ENCODE measurements at places on chromosomes 2 and 18. TPM values are rescaled to one million over a fixed set of nuclear protein-coding genes. Genes with fewer than 3 reads are reported as not detected.

The ATP6V1C2 gene
- 0.24 TPM for total RNA-seq

The RBMS1 gene
- total RNA-seq: 75.3 TPM

The GPBAR1 gene
- 1.2 TPM for total RNA-seq

- no peak for DNase-seq
Observed at GRCh38 chr2:134217924-134218323, 35.9 kb upstream of the MGAT5 start.

DNA sequence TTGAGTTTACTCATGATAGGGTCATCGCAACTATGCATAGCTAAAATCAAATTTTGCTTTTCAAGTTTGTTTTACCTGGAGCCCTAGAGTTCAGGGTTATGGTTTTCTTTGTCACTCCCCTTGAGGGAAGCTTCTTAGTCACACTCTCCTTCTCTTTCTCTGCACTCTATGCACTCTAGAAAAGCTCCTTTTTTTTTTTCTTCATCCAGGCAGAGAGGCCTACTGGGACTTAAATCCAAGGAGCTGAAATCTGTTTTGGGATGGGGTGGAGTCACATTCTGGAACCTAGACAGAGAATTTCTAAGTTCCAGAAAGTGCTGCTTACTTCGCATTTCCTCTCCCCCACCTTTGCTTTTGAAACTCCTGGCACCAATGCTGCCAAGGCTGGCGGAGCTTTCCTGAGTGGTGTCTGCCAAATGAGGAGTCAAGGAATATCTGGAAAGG, 19.1 kb upstream of the IL18R1 start:
- no peak for DNase-seq

DNA sequence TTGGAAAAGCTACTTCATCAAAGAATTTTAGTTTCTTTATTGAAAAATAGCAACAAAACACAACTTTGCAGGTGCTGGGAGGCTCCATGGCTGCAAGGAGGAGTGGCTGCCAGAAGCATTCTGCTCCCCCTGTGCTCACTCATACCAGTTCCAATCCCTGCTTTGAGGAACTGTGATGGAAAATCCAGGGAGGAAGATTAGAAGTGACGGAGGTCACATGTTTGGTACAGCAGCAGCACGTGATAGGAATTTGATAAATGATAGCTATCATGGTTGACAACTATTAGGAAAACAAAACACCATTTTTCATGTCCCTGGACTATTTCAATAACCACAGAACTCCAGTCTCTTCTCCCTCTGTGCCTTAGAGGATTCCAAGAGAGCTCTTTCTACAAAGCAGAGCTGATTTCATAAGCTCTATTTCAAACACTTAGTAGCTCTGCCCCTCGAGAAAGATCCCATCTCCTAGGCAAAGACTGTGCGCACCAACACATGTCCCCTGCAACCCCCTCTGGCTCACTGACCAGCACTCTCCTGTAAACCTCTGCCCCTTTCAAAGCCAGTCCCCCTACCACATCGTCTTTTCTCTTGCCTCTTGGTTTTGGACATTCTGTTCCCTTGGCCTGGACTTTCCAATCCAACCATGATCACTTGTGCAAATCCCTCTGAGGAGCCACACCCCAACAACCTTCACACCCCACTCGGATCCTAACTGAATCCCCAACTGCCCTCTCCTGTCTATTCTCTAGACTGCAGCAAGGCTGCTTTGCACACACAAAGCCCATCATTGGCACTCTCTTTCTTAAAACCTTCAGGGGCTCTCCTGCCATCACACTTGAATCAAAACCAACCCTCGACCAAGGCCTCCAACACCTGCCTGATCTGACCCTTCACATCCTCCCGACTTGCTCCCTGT, 352.4 kb upstream of the PKDCC start:
- DNase-seq: no peak

- no peak for DNase-seq
Observed at GRCh38 chr2:190695739-190696138, 46.9 kb downstream of the NAB1 start.

DNA sequence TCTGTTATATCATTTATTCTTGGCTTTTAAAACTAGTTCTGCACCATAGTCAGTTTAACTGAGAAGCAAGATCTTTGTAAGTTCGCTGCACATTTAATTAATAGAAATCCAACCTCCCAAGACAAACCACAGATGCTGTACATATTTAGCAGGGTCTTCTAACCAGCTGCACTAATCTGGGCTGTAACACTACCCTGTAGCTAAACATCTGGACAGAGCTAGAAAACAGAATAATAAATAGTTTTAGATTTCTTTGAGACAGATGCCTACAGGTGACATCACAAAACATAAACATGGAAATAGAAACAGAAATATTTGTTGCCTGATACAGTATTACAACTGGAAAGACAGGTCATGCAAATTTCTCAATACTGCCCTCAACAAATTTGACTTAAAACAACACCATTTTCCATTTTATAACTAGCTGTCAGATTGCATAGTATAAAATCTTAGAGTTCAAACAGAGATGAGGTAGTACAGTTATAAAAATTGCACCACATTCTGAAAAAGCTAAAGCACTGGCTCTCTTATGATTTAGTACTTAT, 315.1 kb downstream of the NR4A2 start:
- no peak for DNase-seq

GRCh38 chr2:48248251-48248933, 281.6 kb upstream of the STON1 start:
- no peak for DNase-seq

DNA sequence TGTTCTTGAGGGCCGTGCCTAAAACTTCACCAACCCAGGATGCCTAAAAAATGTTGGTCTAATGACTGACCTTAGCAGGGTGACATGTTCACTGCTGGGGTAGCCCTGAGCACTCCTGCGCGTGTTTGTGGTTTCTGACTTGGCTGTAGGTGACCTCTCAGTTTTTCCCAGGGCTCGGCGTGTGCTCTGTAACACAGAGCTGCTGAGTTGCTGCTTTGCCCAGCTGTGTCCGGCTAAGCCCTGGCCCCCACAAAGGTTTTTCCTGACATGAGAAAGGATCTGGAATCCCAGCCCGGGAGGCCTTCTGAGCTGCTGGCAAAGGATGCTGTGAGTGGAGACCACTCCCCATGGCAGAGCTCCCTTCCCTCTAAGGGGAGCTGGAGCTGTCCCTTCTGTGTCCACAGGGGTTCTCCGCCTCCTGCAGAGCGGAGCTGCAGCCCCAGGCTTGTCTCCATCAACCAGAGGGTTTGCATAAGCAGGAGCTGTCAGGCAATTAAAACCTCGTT, 52.7 kb downstream of the CRIM1 start:
- DNase-seq: no peak

- no peak for DNase-seq
Observed at GRCh38 chr2:59754011-59754735, 799.3 kb downstream of the BCL11A start.

DNA sequence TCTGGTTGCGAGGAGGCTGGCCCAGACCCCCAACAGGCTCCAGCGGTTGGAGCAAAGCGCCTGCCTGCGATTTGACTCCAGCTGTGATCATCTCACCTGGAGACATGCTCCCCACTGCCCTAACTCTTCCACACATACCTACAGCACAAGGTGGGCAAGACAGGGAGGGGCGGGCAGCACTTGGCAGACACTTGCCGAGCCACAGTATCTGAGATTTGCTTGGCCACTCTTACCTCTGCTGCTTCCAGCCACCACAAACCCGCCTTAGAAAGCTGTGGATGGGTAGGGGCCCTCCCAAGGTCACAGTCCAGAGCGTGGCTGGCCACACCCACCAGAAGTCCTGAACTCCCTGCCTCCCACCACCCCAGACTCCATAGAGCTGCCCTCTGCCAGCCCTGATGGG, 8.2 kb downstream of the CYP26B1 start:
- DNase-seq: peak; percentile 62

DNA sequence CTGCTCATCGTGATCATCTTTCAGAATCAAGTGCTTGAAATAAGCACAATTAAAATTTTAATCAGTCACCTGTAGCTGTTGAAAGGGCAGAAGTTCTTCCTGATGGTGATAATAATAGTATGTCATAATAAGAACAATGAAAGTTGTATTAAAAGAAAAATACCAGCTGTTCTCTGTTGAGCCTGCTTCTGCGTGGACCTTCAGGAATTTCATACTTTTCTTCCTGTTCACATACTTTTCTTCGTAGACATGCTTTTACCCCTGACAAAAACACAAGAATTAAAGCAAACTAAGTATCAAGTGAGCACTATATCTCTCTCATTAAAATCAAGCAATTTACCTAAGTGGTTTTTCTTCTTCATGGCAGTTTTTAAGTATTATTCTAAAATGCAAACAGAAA, 79.2 kb downstream of the BARD1 start:
- DNase-seq: no peak

- DNase-seq: no peak
Observed at GRCh38 chr2:106183101-106183696, 10.9 kb downstream of the UXS1 start.

GRCh38 chr18:55396979-55397378, 191.0 kb downstream of the TCF4 start:
- no peak for DNase-seq

- no peak for DNase-seq
Observed at GRCh38 chr18:37266290-37266689, 299.3 kb downstream of the CELF4 start.

GRCh38 chr2:111029181-111029927, 91.4 kb upstream of the BCL2L11 start:
- DNase-seq: no peak

DNA sequence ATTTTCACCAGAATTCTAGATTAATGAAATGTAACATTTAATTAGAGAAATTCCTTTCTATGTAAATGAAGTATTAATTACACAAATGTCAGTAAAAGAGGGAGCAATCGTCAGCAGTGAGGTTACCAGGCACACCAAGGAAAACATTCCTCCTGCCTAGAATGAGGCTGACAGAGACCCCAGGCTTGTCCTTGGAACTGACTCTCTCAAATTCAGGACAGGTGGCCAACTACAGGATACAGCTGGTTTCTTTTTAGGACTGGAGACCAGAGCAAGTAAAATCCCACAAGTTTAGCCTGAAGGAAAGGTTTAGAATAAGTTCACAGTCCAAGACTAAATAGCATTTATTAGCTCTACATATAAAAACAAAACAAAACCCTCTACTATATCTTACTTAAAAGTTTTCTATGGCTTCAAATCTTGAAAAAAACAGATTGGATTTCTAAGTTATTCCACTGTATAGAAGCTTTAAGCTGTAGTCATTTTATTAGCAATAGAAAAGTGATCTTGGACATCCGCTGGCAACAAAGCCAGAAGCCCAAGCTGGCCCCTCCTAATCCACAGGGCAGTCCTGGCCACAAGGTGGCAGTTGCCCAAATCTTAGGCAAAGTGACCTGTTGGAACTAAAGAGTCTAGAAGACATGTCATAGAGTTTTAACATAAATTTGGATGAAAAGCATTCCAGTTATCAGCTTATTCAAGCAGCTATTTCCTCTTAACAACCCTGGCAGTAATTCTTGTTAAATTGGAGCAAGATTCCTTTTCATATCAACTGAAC, 81.0 kb downstream of the SP3 start:
- DNase-seq: no peak

- no peak for DNase-seq
Observed at GRCh38 chr2:202157211-202157990, 81.0 kb downstream of the SUMO1 start.

GRCh38 chr2:241357531-241357930, 1.4 kb downstream of the FARP2 start:
- DNase-seq: no peak

GRCh38 chr2:42970151-42970550, 177.8 kb upstream of the HAAO start:
- peak; percentile 66 for DNase-seq

DNA sequence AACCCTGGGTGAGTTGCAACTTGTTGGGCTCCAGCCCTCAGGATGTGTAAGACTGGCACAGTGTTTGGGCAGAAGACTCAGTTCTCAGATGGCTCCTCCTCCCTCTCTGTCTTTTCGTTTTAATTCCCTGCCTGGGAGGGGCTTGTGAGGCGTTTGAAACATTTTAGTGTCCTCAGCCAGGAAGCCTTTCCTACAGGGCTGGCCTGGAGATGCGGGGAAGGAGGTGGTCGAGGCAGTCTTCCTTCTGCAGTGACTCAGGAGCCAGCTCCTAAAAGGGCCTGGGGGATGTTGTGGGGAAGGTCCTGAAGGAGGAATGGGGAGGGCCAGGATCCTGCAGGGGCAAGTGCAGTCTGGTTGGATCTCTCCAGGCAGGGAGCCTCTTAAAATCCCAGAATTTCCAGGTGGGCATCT, 22.1 kb upstream of the IGFBP5 start:
- DNase-seq: no peak

DNA sequence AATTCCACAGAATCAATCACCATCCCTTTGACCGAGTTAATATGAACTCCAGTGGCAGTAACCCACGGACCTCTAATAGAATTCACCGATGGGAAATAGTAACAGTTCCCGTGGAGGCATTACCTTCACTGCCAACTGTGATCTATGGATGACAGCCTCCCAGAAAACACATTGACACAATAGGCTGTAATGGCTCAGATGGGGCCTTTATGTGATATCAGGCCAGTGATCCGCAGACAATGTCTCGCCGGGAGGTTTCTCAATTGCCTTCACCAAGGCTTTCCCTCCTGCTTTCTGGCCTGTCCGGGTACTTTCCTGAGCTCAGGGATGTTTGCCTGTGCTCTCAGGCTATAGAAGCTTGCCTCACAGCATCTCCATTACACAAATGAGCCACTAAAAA, 34.4 kb upstream of the KLF7 start:
- no peak for DNase-seq

DNA sequence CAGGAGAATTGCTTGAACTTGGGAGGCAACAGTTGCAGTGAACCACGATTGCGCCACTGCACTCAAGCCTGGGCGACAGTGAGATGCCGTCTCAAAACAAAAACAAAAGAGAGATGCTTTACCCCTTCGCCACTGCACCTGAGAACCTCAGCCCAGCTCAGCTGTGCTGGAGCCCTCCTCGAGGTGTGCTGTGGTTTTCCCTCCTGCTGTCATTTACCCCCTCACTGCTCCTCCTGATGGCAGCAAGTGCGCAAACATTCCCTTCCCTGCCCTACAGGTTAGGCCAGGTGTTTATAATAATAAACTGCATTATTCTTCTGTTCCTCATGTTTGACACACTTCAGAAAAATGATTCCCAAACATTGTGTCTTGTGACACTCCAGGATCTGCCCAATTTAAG, 8.4 kb downstream of the FBXO36 start:
- DNase-seq: no peak

GRCh38 chr2:83916559-83916958, 542.5 kb downstream of the SUCLG1 start:
- no peak for DNase-seq

DNA sequence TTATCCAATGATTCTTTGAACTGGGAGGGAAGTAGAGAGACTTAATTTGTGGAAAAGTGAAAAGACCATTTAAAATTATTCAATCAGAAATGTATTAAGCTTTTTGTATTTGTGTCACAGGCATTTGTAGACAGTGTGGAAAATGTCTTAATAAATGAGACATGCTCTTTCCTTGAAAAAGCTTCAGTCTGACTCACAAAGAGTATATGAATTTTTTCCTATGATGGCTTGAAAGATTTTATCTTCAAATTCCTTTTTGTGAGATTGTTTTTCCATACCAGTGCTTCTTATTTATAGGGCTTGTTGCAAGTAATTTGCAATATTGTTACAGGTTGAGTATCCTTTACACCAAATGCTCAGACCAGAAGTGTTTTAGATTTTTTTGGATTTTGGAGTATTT, 39.5 kb downstream of the STON1 start:
- no peak for DNase-seq
